ENCODE measurements at places on chromosomes 1 and 21.

DNA sequence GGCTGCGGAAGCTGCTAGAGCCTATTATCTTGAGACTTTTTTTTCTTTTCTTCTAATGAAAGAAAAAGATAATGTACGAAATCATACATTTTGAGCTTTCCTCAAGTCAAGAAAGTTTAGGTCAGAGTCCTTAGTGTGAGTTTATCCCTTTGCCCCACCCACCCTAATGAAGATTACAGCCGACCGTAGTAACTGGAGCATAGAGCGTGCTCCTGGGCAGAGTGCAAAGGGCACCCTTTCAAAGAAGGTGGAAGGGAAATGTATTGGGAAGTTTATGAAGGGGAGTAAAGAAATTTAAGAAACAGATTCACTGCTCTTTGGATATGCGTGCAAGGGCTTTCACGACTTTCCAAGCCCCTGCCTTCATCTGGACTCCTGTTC lies 17.2 kb downstream of the GNG12 start:
- DNase-seq = no peak

- peak; percentile 35 for DNase-seq
Observed at GRCh38 chr1:87151500-87152421, 176.9 kb upstream of the LMO4 start.

- no peak for DNase-seq
Observed at GRCh38 chr1:62281922-62282555, 37.2 kb downstream of the KANK4 start.

- DNase-seq = no peak
Observed at GRCh38 chr1:204307334-204307883, 52.3 kb downstream of the PLEKHA6 start.

- no peak for DNase-seq
Observed at GRCh38 chr21:26632691-26633090, 59.6 kb upstream of the CYYR1 start.

GRCh38 chr1:198179556-198179981 lies 22.8 kb downstream of the NEK7 start:
- no peak for DNase-seq

- DNase-seq = peak; percentile 1
Observed at GRCh38 chr1:177256153-177257075, 85.7 kb downstream of the BRINP2 start.

- no peak for DNase-seq
Observed at GRCh38 chr1:211543025-211543424, 35.9 kb downstream of the SLC30A1 start.

DNA sequence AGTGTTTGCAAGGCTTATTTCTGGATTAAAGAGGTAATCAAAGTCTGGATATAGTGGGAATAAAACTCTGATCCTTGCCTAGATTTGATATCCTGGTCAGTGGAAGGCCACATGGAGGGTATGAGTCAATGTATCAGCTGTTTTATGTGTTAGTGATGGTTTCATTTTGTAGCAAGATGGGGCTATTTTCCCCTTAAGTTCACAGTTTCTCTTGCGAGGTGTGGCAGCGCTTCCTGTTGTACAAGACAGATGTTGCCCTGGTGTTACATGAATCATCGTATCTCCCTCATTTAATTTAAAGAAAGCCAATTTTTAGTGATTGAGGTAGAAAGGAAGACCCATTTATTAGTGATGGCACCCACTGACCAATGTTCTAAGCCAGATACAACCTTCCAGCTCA lies 220.2 kb downstream of the DUSP10 start:
- no peak for DNase-seq

- no peak for DNase-seq
Observed at GRCh38 chr1:4745560-4745959, 91.2 kb downstream of the AJAP1 start.

- DNase-seq = no peak
Observed at GRCh38 chr1:203183828-203184227, 2.7 kb downstream of the CHI3L1 start.

- DNase-seq = no peak
Observed at GRCh38 chr1:61222240-61222639, 139.9 kb downstream of the NFIA start.

- no peak for DNase-seq
Observed at GRCh38 chr1:245172829-245173228, 18.0 kb downstream of the KIF26B start.
